ENCODE measurements at places on chromosomes 3 and 15. TPM values are rescaled to one million over a fixed set of nuclear protein-coding genes. Genes with fewer than 3 reads are reported as not detected.
A peak's percentile ranks its signal among the peaks of the same experiment; 100 is the strongest.

DNA sequence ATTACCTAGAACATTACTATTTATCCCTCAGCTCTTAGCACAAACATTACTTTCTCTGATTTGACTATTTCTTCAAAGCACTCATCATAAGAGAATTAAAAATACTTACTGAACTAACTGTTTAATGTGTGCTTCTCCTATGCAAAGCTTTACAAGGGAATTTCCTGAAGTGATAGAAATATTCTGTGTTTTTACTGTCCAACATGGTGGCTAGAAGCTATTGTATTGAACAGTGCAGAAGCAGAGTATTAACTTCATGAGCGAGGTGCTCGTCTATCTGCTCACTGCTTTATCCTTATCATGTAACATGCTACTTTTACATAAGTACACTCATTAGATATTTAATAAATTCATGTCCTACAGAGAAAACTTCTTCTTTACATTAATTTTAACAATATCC, 239.1 kb downstream of the ISL2 start:
- H3K36me3 ChIP-seq = no peaks in the 10 kb centered on the region
- peaks cover 8% of the 10 kb centered on the region for H3K4me1 ChIP-seq
- no peaks in the 10 kb centered on the region for H3K27me3 ChIP-seq
- no peak overlapping the region for H3K27ac ChIP-seq

- peaks cover 3% of the 10 kb centered on the region for H3K4me1 ChIP-seq
- no peak overlapping the region for H3K27ac ChIP-seq
- no peaks in the 10 kb centered on the region for H3K27me3 ChIP-seq
- no peak overlapping the region for H3K4me3 ChIP-seq
- peak; percentile 70 for DNase-seq
- no peaks in the 10 kb centered on the region for H3K36me3 ChIP-seq
These were observed 35.4 kb downstream of the RNU5B-1 start for GRCh38 chr15:65339920-65340319.

DNA sequence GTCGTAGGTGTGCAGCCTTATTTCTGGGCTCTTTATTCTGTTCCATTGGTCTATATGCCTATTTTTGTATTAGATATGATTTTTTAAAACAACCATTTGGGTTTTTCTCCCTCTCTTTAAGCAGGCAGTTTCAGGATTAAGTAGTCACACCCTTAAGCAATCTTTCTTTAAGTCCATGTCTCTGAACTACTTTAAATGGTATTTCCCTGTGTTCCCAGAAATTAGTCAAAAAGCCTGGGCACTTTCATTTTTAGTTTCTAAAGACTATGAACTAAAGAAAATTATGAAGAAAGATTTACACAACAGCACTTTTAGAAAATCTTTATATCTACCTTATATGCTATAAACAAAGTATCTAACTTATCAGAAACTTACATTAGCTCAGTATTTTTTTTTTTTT, 110.3 kb downstream of the FAIM start:
- no peak overlapping the region for H3K4me3 ChIP-seq
- no peak for DNase-seq
- H3K27ac ChIP-seq = no peak overlapping the region
- H3K36me3 ChIP-seq = no peaks in the 10 kb centered on the region
- H3K27me3 ChIP-seq = no peaks in the 10 kb centered on the region
- no peaks in the 10 kb centered on the region for H3K4me1 ChIP-seq

GRCh38 chr15:25971053-25971452, 107.9 kb upstream of the ATP10A start:
- no peak overlapping the region for H3K27ac ChIP-seq
- no peaks in the 10 kb centered on the region for H3K27me3 ChIP-seq
- H3K4me1 ChIP-seq = no peaks in the 10 kb centered on the region
- H3K36me3 ChIP-seq = no peaks in the 10 kb centered on the region

- H3K27ac ChIP-seq = peak overlapping the region; percentile 100
- H3K27me3 ChIP-seq = no peaks in the 10 kb centered on the region
- peak overlapping the region; percentile 92 for H3K4me3 ChIP-seq
These were observed 847 bp downstream of the WHAMM start for GRCh38 chr15:82810061-82810889.

DNA sequence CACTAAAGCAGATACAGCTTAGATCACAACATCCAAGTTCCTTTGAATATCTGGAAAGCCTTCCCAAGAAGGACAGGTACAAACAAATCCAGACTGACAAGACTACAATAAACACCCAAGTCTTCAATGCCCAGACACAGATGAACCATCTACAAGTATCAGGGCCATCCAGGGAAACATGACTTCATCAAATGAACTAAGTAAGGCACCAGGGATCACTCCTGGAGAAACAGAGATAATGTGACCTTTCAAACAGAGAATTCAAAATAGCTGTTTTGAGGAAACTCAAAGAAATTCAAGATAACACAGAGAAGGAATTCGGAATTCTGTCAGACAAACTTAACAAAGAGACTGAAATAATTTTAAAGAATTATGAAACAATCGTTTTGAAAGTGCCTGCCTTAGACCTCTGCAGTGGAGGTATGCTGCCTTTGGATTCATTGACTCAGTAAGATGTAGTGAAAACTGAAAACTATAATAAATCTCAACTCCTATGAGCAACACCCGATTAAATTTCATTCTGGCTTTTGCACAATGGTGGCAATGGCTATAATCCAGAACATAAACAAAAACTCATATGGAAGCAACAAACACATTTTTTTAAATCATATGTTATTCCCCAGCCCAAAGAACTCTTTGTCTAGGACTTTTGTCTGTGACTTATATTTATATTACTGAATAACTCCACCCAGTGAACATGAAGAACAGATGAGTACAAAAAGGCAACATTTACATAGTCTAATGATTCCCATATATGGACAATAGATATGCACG, 12.6 kb upstream of the COL8A1 start:
- H3K4me1 ChIP-seq = no peaks in the 10 kb centered on the region
- H3K27ac ChIP-seq = no peak overlapping the region
- no peak overlapping the region for H3K4me3 ChIP-seq
- no peaks in the 10 kb centered on the region for H3K36me3 ChIP-seq
- no peaks in the 10 kb centered on the region for H3K27me3 ChIP-seq

GRCh38 chr3:146969356-146969755, 364.2 kb upstream of the PLSCR5 start:
- no peak for DNase-seq
- no peaks in the 10 kb centered on the region for H3K36me3 ChIP-seq
- H3K4me1 ChIP-seq = no peaks in the 10 kb centered on the region
- H3K27ac ChIP-seq = no peak overlapping the region
- no peaks in the 10 kb centered on the region for H3K27me3 ChIP-seq

DNA sequence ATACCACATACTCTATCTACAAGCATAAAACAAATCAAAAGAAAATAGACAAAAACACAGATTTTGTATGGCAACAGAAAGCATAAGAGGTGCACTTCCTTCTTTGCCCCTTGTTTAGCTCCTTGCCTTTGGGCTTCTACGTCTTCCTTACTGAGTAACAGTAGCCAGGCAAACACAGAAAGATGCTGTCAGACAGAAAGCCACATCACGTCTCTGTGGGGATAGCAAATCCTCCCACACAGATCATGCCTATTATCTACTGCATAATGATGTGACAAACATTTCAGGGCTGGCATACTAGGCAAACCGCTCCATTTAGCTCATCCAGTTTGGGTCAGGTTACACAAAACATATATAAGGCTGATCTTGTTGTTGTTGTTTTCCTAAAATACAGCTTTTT, 92.7 kb downstream of the BOC start:
- no peak overlapping the region for H3K27ac ChIP-seq
- H3K36me3 ChIP-seq = peaks cover 3% of the 10 kb centered on the region
- no peaks in the 10 kb centered on the region for H3K4me1 ChIP-seq
- H3K4me3 ChIP-seq = no peak overlapping the region
- no peak for DNase-seq
- H3K27me3 ChIP-seq = no peaks in the 10 kb centered on the region

GRCh38 chr3:14533457-14533958, 6.6 kb downstream of the GRIP2 start:
- no peaks in the 10 kb centered on the region for H3K36me3 ChIP-seq
- peak; percentile 39 for DNase-seq
- H3K4me3 ChIP-seq = no peak overlapping the region
- H3K27me3 ChIP-seq = no peaks in the 10 kb centered on the region

GRCh38 chr15:63491116-63491827, 13.1 kb upstream of the USP3 start:
- H3K4me3 ChIP-seq = no peak overlapping the region
- DNase-seq = no peak
- no peaks in the 10 kb centered on the region for H3K36me3 ChIP-seq
- H3K27ac ChIP-seq = no peak overlapping the region
- peaks cover 2% of the 10 kb centered on the region for H3K4me1 ChIP-seq

DNA sequence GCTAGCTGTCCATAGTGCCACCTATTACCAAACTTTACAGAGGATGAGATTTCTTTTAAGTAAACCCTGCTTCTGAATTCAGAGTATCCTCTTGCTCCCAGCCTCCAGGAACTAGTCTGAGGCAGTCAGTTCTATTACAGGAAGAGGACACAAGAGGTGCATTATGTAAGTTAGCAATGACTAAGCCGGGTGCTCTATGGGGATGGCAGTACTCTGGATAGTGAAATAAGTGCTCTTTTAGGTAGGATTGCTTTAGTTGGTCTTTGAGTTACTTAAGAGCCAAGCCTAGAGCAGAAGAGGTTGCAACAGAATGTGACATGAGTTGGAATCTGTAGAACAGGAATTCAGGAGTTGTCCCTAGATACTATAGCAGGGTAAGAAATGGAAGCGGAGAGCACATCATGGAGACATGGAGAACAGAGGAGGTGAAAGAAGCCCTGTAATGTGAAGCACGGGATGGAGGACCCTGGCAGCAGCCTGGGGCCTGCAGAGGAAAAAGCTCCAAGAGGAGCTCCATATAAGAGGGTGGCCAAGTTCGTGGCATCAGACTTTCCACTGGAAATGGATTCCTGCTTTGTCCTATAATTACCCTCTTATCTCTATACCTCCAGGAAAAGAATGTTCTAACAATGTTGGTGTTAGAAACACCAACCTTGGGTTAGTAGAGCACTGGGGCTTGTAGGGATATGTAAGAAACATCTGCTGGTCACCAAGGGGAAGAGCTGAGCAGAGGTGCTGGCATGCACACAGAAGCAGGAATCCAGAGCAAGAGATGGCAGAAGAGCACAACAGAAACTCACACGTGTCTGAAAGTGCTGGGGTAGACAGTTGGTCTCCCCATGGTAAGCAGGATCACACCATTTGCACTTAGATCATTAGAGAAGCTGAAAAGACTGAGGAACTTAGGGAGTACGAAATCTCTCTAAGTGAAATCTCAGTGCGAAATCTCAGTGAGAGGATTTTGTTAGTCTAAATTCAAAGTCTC, 851.1 kb downstream of the FHIT start:
- H3K27ac ChIP-seq = no peak overlapping the region
- no peak for DNase-seq
- no peaks in the 10 kb centered on the region for H3K4me1 ChIP-seq
- H3K36me3 ChIP-seq = no peaks in the 10 kb centered on the region
- H3K27me3 ChIP-seq = no peaks in the 10 kb centered on the region

- H3K27me3 ChIP-seq = no peaks in the 10 kb centered on the region
- no peak overlapping the region for H3K27ac ChIP-seq
- DNase-seq = no peak
- H3K4me3 ChIP-seq = no peak overlapping the region
- no peaks in the 10 kb centered on the region for H3K36me3 ChIP-seq
These were observed 1.9 kb upstream of the PLCD1 start for GRCh38 chr3:38031022-38031994.

DNA sequence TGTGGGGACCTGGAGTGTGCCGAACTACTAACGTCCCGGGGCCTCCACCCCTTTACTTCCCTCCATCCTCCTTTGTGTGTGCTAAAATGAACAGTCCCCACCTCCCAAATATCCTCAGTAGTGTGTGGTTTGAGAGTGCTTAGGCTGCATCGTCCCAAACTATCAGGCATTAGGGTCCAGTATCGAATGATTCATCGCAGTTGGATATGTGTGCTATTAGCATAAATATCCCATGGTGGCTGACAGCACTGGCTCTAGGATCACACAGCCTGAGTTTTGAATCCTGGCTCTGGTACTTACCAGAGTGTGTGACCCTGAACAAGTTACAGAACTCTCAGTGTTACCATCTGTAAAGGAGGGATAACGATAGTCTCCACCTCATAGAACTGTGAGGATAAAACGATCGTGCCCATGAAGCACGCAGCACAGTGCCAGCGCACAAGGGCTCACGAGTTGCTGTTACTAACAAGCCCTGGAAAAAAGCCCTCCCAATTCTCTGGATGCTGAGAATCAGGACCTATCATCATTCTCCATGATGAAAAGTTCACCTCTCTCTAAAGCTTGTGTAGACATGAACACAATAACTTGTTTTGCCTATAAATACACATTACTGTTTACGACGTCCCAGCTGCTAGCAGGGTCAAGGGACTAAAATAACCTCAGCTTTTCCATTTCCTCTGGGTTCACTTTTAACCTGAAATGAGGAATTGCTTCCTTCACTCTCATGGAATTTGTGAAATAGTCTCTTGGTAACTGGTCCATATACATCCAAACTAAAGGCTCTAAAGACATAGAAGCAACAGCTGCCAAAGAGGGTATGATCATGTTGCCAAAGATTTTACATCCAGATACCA, 51.0 kb downstream of the VGLL4 start:
- no peak overlapping the region for H3K4me3 ChIP-seq
- peak overlapping the region; percentile 47 for H3K27ac ChIP-seq
- no peaks in the 10 kb centered on the region for H3K36me3 ChIP-seq
- peaks cover 31% of the 10 kb centered on the region for H3K4me1 ChIP-seq
- peak; percentile 75 for DNase-seq

DNA sequence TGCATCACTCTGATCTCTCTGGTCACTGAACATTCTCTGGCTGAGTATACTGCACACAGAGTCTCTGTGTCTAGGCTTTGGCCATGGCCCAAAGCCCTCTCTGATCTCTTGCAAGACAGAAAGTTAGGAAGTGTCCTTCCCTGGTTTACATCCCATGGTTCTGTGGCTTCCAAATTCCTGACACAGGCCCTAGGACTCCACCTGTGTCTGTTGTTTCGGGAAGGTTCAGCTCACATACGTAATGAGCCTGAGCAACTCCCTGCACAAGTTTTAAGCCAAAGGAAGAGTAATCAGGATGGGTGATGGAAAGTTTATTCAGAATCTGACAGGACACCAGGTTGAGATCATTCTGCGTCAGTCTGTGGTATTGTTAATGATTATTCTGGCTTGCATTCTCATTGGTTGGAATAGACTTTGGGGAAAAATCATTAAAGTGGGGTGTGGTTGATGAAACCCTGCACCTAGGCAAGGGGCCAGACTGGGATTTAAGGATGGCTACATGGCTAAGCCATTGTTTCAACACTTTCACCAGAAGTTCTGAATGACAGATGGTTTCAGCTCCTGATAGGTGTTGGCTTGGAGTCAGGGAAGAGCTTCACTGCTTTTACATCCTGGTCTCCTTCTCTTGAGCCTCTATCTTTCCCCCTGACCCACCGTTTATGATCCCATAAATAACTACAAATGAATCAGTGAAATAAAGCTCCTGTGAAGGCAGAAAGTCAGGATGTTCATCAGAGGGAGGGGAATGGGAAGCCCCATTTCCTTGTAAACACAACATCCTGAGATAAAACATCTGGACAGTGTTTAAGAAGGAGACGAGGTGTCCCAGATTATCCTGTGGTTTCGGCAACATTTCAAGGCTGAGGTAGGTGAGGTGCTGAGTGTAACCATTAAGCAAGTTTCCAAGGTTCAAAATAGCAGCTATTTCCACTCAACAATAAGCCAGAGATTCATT, 14.1 kb downstream of the LCMT2 start:
- H3K4me3 ChIP-seq = no peak overlapping the region
- no peaks in the 10 kb centered on the region for H3K27me3 ChIP-seq
- peaks cover 5% of the 10 kb centered on the region for H3K4me1 ChIP-seq
- no peak overlapping the region for H3K27ac ChIP-seq

The MCTP2 gene
- 1.2 TPM for polyA plus RNA-seq

The CCDC9B gene
- polyA plus RNA-seq = 4.7 TPM

The MPI gene
- polyA plus RNA-seq = 52.0 TPM

The PSTPIP1 gene
- 2.2 TPM for polyA plus RNA-seq

The TGM4 gene
- not detected for polyA plus RNA-seq

The COX5A gene
- 701 TPM for polyA plus RNA-seq

All from kidney (tissue), 22 donors.